ENCODE measurements at places on chromosomes 5 and 9.

- DNase-seq = no peak
Observed at GRCh38 chr9:99026271-99026955, 78.5 kb upstream of the TGFBR1 start.

DNA sequence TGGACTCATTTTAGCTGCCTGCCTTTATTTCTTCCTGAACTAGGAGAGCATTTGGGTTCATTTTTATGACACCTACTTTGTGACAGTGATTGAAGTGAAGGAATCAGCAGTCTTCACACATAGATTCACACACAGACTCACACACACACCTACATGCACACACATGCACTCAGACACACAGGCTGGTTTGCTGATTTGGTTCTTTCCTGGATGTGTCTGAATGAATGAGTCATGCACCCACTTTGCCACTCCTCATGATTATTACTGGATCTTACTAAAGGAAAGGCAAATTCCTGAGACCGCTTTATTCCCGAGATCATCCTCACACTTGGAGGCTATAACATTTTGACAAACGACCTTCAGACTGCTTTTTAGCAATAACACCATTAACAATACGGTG lies 529.5 kb downstream of the AGTPBP1 start:
- DNase-seq = no peak

- DNase-seq = no peak
Observed at GRCh38 chr5:125065741-125066140, 319.3 kb upstream of the ZNF608 start.

GRCh38 chr9:114688379-114688778 lies 6.4 kb upstream of the TEX48 start:
- DNase-seq = no peak

DNA sequence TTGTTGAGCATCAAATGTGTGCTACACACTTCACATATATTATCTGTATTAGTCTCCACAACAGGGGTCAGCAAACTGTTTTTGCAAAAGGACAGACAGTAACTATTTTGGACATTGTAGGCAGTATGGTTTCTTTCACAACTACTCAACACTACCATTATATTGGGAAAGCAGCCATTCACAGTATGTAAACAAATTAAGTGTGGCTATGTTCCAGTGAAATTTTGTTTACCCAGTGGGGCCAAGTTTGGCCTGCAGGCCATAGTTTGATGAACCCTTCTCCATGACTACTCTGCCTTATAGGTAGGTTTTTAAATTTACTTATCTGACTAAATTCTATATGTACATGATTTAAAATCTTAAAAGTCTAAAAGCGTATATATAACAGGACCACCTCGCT lies 13.0 kb upstream of the FAM151B start:
- DNase-seq = no peak

DNA sequence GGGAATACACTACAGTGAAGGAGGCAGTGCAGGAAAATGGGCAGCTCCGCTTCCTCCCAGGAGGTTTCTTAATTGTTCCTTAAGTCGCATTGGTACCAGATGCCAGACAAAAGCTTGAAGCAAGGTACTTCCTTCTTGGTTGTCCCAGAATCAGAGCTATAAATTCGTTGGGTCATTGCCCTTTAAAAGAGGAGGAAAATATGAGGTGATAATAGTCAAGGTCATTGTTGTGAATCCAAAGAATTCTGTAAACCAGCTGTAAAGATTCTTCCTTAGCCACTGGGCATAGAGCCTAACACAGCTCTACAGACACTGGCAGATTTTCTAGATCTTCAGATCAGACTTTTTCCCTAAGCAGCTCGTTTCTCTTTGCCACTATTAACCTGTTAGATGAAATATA lies 444.1 kb upstream of the TLE4 start:
- no peak for DNase-seq

DNA sequence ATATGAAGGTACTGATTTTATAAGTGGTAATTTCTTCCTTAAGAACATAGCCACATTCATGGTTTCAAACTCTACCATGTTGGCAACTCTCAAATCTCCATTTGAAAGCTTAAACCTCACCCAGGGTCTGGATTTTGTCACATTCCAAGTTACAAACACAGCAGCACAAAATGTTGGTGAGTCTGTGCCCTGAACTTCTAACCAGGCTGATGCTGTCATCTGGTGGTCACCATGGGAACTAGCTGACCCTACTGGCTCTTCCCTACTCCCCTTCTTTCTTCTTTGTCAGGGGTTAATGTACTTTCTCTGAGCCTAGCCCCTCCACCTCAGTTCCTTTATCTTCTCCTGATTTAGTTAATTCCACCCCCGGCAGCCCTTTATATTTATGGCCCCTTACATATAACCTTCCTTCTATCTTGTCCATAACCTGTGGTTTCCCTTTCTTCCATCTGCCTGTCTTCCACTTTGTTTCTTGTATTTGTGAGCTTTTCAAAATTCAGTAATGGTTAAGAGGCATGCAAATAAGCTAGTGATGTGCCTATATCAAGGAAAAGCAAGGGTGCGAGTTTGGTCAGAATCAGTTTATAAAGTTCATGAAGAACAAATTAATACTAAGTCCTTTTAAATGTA lies 35.9 kb downstream of the TGFBR1 start:
- no peak for DNase-seq

- DNase-seq = no peak
Observed at GRCh38 chr9:83962165-83962564, 17.9 kb downstream of the HNRNPK start.

- no peak for DNase-seq
Observed at GRCh38 chr5:84248013-84248412, 136.7 kb downstream of the EDIL3 start.

DNA sequence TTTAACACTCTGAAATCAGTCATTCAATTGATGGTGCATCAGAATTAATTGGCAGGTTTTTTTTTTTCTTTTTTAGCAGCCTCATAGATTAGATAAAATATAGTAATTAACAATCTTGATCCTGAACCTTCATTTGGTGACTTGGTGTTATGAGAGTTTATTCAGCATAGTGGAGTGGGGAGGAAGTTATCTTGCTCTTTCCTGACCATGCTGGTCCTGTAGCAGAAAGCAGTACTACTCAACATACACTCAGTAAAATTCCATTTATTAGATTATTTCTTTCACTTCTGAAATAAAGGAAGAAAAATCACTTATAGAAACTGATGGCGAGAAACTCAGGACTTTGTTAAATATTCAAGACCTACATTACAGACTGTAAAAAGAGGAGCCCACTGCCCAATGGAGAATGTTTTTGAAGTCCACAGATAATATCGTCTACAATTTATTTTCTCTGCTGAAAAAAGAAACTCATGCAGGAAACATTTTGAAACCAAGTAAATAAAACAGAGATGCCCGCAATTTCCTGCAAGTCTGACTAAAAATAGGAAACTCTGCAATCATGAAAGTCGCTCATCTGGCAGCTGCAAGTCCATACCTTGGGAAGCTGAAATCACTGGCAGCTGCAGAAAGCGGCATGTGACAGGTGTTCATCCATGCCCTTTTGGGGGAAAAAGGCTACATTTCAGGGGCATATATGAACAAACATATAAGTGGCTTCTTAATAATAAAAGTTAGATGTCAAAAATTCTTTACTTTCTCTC lies 233.2 kb upstream of the RFX3 start:
- DNase-seq = no peak

GRCh38 chr5:10578869-10579268 lies 15.0 kb downstream of the ANKRD33B start:
- no peak for DNase-seq

DNA sequence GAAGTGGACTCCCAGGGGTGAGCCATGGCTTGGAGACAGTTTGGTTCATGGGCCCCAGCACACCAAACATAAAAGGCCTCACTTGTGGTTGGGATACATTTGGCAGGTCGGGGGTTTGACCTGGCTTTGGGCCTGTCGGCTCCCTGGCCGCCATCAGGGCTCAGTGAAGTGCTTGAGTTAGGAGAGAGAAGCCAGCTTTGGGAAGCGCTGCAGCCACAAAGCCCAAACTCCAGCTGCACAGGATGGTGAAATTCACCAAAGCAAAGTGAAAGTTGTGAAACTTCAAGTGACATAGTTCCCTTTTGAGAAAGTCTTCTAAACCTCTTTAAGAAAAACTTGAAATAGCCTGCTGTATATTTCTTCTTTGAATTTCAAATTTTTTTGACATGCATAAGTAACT lies 27.5 kb downstream of the SLC46A2 start:
- DNase-seq = no peak

GRCh38 chr5:38734353-38734752 lies 111.5 kb upstream of the OSMR start:
- no peak for DNase-seq

- no peak for DNase-seq
Observed at GRCh38 chr5:127664093-127664492, 15.2 kb downstream of the CTXN3 start.

GRCh38 chr5:145971701-145972100 lies 35.3 kb downstream of the SH3RF2 start:
- no peak for DNase-seq

GRCh38 chr5:75940418-75940817 lies 142.8 kb upstream of the SV2C start:
- DNase-seq = no peak

- no peak for DNase-seq
Observed at GRCh38 chr9:126301985-126302603, 24.5 kb upstream of the MVB12B start.

DNA sequence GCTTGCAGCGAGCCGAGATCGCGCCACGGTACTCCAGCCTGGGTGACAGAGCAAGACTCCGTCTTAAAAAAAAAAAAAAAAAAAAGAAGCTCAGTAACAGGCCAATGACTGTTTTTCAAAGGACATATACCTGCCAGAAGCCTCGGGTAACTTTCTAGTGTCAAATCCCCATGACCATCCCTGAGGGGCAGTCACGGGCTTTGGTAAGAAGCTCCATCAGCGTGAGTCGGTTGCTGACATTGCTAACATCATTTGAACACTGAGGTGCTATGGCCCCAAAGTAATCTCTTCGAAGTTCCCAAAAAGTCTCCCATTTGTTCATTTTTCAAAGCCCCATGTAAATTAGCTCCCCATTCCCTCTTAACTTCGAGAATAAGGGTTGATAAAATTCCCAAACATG lies 11.6 kb downstream of the NAIP start:
- DNase-seq = no peak

- DNase-seq = no peak
Observed at GRCh38 chr9:130243015-130243881, 22.3 kb upstream of the HMCN2 start.

- no peak for DNase-seq
Observed at GRCh38 chr9:98576859-98577258, 131.9 kb downstream of the GABBR2 start.

DNA sequence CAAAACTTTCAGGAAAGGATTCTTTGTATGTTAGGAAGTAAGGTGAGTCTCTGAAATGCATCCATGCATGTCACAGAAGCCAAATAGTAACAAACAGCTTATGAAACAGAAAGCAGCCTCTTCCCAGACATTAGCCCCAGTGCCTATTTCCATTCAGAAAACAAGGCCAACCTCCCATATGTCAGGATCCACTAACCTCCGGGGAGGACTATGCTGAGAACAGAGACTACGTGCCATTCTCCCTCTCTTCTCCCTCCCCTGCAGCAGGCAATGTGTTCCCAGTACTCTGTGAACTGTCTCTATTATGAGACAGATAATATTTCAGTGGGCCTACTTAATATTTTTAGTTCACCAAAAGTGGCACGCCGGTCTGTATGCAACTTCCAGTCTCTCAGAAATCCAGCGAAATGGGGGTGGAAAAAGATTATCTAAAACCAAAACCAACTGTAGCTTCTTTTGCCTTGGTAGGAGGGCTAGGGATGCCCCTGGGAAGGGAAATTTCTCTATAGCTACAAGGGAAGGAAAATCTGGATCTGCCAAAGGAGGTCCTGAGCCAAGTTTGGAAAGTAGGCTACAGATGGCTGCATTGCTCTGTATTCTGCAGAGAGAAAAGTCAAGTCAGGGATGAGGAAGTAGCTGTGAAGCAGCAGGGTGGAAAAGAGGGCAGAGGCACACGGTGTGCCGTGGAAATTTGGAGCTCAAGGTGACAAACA lies 42.0 kb downstream of the VLDLR start:
- no peak for DNase-seq

DNA sequence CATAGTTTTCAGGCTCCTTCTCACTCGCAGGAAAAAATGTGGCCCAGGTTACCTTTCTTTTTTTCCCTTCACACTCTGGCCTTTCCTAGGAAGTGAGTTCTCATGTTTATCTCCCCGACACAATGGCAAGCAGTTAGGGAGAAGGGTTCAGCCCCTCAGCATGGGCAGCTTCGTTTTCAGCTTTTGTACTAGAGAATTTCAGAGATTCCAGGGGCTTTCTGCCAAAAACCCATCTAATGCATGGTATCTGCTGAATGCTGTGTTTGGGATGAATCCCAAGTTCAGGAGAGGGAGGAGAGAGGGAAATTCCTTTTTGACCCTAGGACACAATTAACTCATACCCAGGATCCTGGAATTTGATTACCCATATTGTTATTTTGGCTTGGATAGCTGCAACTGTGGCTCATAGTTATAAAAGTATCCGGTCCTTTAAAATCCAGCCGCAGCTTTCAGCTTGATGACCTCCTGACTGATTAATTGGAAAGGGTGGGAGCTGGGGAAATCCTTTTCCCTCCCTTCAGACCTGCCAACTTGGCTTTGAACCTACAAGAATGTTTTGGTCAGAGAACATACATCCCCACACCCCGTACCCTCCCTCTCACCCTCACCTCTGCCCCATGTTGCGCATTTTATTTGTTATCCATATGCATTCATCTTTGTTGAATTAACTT lies 78.4 kb downstream of the TMEM252 start:
- no peak for DNase-seq

GRCh38 chr9:132985489-132985888 lies 7.0 kb downstream of the GFI1B start:
- no peak for DNase-seq

DNA sequence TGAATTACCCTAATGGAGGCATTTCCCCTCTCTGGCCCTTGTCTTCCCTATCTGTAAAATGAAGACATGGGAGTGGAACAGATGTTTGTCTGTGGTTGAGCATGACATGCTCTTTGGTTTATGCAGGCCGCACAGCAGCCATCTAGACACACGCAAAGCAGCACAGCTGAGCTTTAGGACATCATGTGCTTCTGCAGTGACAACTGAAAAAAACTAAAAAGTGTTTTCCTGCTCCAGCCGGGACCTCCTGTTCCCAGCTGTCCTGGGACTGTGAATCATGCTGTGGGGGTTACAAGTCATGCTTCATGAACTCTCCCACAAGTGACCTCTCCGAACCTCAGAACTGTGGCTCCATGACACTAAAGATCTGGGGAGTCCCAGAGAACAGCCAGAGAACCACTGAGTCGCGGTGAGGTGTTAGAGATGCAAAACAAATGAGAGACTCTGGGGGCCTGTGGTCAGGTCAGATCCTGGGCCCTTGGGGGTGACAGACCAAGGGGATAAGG lies 1.7 kb downstream of the SMIM3 start:
- DNase-seq = no peak

Data from NCI-H187 treated with DMSO at 0.1 percent for 48 hours (cell line).